Fibroblast of skin of right quadriceps (primary cell): ENCODE measurements at places on chromosomes 16 and 17.

GRCh38 chr17:82394278-82394677 lies 22.7 kb downstream of the UTS2R start:
- no peak for DNase-seq

DNA sequence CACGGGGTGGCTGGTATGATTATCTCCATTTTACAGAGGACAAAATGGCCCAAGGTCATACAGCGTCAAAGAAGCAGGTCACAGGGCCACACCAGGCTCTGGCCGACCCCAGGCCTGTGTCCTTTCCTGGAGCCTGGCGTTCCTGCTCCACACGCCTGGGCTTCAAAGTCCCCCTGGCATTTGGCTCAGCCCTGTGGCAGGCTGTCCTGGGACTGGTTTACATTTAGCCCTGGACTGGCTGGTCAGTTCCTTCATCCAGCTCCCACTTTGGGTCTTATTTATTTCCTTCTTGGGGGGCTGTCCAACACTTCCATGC lies 15.3 kb downstream of the TBX2 start:
- no peak for DNase-seq

DNA sequence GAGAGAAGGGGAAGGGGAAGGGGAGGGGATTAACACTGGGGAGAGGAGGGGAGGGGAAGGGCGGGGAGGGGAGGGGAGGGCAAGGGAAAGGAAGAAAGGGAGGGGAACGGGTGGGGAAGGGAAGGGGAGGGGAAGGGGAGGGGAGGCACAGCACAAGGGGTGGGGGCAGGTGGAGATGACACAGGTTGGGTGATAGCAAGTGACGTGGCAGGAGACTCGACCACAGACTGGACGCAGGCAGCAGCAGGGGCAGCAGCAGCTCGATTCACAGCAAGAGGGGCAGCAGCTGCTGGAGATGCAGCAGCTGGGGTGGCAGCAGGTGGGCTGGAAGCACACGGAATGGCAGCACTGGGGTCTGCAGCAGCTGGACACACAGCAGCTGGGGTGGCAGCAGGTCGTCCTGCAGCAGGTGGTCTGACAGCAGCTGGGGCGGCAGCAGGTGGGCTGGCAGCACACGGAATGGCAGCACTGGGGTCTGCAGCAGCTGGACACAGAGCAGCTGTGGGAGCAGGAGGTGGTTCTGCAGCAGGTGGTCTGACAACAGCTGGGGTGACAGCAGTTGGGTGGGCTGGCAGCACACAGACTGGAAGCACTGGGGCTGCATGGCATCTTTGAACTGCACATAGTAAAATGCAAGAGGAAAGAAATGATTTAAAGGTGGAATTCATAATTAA lies at the start of gene KRTAP4-16:
Gene KRTAP4-16, minus strand, starts transcription at position 624 of the 674 bp plus-strand sequence. Its CDS starts 0 bp downstream, at position 624.
- no peak for DNase-seq

DNA sequence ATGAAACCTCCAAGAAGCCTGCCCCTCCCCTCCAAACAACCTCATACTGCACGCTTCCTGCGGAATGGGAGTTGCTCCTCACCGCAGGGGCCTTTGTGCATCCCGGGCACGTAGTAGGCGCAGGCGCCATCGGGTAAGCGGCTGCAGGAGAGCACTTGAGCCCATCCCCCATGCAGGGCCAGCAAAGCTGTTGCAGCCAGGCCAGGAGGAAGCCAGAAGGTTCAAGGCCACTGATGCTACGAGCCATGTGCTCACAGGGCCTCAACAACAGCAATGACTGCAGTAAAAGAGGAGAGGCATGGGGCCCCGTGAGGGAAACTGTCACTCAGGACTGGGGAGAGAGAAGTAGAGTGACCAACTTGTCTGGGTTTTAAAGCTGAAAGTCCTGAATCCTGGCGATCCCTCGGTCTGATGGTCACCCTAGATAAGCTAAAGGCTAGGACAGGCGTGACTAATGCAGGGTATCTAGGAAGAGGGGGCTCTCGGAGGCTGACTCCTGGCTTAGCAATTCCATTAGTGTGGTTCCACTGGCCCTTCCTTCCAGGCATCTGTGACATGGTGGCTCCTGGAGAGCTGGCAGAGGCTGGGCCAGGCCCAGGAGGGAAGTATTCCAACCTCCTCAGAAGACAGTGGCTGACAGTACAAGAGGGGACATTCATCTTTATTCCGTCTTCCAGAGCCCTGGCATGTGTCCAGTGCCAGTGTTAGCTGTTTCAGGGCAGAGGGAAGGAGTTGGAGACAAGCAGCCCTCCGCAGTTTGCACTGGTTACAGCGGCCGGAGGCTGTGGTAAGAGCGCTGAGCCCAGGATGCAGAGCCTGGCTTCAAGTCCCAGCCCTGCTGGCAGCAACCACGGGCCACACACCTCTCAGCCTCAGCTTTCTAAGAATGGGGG lies 20.8 kb downstream of the GOSR2 start:
- DNase-seq, result peak; percentile 44

DNA sequence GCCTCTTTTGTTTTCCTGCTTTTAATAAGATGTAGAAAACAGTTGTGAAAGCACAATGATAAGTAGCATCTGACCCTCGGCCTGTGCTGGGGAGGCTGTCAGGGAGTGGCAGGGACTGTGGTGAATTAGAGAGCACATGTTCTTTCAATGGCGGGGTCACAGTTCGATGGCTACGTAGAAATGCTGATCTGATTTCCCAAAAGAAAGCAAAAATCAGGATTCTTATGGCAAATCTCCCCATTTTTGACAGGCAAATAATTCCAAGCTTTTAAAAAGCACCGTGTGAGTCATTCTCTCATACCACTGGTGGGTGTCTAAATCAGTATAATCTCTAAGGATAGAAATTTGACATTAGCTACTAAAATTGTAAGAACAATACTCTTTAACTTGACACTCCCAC lies 4.2 kb upstream of the MAPK7 start:
- no peak for DNase-seq

- peak; percentile 45 for DNase-seq
These were observed 7.1 kb upstream of the IL32 start for GRCh38 chr16:3058139-3059030.

DNA sequence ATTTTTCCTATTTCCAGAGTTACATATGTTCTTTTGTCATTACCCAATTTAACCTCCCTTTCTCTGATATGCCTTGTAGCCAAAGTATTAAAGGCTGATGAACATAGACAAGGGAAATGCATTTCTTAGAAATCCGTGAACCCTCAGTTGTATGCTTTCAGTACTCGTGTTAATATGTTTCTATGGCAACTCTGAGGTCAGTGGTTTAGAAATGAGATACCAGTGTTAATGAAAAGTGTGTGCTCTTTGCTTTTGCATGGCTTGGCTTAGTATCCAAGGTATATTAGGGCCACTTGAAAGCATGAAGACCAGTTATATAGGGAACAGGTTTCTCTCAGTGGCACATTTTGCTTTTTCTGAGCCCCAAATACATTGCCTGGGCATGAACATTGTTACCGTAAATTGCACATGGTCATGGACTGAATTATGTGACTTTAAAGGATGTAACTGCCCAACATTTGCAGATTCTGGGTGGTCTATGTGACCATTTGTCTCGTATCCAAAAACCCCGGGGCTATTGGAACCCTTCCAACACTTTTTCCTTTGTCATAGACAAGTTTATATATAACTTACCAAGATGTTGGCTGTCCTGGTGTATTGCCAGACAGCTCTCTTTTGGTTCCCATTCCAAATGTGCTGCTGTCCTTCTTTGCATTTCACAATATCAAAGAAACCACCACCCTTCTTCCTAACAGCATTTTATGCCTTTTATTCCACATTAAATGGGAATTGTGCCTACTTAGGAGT lies 17.5 kb downstream of the ABHD15 start:
- peak; percentile 29 for DNase-seq

GRCh38 chr17:40598619-40599467 lies 33.6 kb upstream of the CCR7 start:
- DNase-seq, result peak; percentile 58

GRCh38 chr17:19384723-19385391 lies 2.1 kb downstream of the MFAP4 start:
- peak; percentile 91 for DNase-seq

DNA sequence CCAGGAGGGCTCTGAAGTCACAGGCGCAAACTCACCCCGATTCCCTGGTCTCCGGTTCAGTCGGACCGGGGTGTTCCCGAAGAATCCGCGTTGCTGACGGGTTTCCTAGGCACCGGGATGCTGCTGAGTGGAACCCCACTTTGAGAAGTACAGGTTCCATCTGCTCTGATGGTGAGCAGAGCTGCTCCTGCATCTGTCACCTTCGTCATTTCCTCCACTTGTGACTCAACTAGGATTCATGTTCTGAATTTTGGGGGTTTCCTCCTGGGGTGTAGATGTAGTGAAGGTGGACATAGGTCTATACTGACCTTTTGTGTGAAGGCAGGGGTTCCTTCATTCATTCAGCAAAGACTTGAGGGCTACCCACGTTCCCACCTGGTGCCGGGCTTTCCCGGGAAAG lies 25.0 kb downstream of the LGALS3BP start:
- DNase-seq, result no peak

DNA sequence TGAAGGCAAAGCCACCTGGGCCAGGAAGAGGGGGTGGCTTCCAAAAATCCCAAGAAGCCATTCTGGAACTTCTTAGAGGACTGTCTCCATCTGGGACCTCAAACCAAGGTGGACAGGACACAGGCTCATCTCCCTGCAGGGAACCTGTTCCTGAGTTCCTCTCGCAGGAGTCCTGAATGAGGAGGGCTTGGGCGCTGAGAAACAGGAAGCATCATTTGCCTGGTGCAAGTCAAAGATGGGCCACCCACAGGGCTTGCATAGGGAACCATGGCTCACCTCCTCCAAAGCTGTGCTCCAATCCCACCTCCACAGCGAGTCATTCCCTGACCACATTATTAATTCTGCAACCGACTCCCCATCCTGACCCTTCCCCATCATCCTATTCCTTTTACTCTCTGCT lies 55.0 kb upstream of the RPL38 start:
- DNase-seq, result no peak

DNA sequence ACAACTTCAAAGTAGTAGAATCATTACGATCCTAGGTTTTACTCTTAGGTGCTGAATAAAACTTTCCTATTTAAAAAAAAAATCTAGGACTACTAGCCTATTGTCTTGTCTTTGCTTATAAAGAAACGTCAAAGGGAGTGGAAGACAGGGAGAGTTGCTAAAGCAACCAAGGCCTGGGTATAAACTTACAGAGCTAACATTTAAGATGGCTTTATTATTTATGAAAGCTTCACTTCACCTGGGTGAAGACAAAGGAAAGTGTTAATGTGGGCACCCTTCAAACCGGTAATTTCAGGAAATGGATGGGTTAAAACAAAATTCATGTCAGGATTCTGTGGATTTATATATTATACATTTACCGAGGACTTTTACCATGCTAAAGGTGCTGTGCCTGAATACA lies 2.5 kb downstream of the DUSP14 start:
- DNase-seq, result no peak

DNA sequence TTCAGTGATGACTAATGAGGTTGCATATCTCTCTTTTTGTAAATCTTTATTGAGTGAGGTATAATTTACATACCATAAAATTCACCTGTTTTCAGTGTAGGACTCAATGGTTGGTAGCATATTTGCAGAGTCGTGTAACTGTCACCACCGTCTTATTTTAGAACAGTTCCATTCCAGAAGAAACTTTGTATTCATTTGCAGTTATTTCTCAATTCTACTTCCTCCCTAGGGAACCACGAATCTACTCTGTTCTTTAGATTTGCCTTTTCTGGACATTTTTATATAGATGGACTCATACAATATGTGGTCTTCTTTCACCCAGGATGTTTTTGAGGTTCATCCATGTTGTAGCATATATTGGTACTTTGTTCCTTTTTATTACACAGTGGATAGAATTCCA lies 3.7 kb downstream of the FTO start:
- peak; percentile 42 for DNase-seq

DNA sequence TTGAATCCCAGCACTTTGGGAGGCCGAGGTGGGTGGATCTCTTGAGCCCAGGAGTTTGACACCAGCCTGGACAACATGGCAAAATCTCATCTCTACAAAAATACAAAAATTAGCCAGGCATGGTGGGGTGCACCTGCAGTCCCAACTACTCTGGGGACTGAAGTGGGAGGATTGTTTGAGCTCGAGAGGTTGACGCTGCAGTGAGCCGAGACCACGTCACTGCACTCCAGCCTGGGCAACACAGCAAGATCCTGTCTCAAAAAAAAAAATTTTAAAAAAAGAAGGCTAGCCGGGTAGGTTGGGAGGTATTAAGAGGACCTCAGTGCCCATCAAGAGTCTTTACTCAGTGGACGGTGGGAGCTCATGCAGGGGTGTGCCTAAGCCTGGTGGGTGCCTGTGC lies 3.8 kb upstream of the NPTX1 start:
- no peak for DNase-seq

- no peak for DNase-seq
These were observed 170.5 kb upstream of the CACNG3 start for GRCh38 chr16:24085666-24086065.

GRCh38 chr16:79250502-79251098 lies 349.9 kb downstream of the MAF start:
- DNase-seq, result no peak

DNA sequence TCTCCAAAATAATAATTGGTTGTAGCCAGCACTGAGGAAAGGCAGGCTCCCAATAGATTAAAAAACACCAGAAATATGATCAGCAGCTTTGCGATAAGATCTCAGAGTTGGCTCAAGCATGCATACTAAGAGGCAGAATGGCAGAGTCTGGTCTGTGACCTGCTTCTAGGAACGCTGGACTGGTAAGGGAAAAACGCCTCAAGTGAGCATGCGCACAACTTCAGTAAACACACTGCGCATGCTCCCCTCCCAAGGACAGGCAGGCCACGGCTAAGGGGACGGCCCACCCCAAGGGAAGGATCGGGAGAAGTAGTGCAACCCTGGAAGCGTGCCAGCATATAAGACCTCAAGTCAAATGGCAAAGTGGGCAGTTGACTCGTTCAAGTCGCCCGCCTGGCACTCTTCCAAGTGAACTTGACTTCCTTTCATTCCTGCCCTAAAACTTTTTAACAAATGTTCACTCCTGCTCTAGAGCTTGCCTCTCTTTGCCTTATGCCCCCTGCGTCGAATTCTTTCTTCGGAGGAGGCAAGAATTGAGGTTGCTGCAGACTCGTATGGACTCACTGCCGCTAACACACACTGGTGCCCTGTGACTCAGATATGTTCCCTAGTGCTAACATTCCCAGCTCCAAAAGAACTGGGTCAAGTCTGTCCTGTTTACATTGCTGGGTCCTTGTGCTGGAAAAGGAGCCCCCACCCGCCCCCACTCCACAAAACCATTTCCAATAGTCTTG lies 22.4 kb upstream of the PRM1 start:
- no peak for DNase-seq

- DNase-seq, result no peak
These were observed 35.6 kb downstream of the SDR42E1 start for GRCh38 chr16:81975637-81976036.

DNA sequence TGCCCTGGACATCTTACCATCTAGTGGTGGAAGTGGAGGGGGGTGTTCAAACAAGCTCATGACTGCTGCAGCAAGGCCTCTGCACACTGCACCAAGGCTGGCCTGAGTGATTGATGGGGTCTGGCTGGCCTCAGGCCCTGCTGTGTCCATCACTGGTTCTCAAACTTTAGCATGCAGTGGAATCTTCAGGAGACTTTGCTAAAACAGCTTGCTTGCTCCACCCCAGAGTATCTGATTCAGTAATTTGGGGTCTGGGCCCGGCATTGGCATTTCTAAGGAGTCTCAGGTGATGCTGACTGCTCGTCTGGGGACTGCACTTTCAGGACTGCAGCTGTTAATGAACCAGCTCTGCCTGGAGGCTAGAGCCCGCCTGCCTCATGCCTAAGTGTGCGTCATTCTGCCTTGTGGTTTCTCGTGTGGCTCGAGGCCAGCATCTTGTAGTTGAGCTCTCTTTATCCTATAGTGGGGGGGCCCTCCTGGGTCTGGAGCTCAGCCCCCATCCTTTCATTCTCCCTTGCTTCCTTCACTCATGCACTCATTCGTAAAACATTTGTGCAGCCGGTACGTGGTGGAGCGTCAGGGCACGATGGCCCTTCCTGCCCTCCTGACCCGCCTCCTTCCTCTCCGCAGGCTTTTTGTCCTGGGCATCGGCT lies 4.1 kb downstream of the MGAT5B start:
- peak; percentile 97 for DNase-seq
